ENCODE measurements at places on chromosomes 7 and 10. TPM values are rescaled to one million over a fixed set of nuclear protein-coding genes. Genes with fewer than 3 reads are reported as not detected.

DNA sequence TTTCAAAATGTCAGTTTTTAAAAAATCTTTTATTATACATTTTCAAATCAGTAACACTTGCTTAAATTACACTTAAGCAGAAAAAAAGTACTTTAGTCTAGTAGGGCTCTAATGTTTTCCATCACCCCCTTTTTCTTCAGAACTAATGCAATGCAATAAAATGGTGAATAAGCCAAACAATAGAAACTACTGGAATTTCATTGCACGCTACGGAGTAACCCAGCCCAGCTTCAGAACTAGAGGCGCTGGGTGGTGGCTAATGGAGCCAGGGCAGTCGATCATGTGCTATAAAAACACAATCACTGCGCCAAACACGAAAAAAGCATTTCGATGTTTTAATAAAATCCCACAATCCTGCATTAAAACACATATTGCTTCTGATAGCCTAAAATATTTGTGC is 59.9 kb upstream of the ODAD2 start:
- DNase-seq: no peak

GRCh38 chr10:118504467-118505205 is 90.8 kb downstream of the PRLHR start:
- no peak for DNase-seq

Gene STOX1
- 0.19 TPM for total RNA-seq

GRCh38 chr7:139183878-139184338 is 47.1 kb upstream of the UBN2 start:
- no peak for DNase-seq

Gene PPP1R17
- total RNA-seq: not detected
